Vagina (tissue), 2 donors: ENCODE measurements at places on chromosomes 4 and X. TPM values are rescaled to one million over a fixed set of nuclear protein-coding genes. Genes with fewer than 3 reads are reported as not detected.

DNA sequence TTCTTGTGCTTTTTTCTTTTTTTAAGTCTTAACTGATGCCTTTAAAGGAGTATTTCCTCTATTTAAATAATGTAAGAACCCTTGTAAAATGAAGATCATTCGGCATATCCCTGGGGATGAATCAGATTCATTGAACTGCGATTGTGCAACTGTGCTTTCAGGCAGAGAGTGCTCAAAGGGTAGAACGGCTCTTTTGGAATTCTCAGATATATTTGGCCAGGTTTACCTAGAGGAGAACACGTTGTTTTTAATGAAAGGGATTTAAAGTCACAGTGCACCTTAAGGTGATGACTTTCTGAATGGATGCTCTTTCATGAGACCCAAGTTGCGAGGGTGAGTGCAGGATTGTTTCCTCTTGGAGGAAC lies 51.6 kb upstream of the ELOVL6 start:
- no peak for DNase-seq

The CLDN34 gene
- not detected for total RNA-seq

- DNase-seq: no peak
Measured at GRCh38 chr4:165626316-165626715, 246.7 kb upstream of the TLL1 start.

DNA sequence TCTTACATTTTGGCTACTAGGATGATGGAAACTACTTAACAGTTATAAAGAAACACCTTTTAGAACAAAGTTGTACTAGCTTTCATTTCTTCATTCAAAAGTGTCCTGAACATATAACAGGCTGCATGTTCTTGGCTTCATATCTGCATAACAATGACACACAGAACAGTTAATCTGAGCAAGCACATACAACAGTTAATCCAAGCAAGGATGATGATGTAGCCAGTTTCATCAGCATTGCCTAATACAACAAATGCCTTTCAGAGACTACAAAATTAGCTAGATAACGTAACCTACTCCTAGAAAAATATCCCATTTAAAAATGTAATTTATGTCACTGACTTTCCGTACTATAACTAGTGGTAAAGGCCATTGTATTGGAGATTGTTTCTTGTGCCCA lies 182.1 kb downstream of the SCFD2 start:
- no peak for DNase-seq
